Stimulated activated CD4-positive, alpha-beta T cell treated with anti-CD3 and anti-CD28 coated beads, TNF-alpha, amount 100 ng/mL, for 48 hours (primary cell): ENCODE measurements at places on chromosomes 6 and 20.

- DNase-seq: no peak
Observed at GRCh38 chr6:138370631-138371451, 6.9 kb upstream of the SMIM28 start.

GRCh38 chr6:88914180-88914579, 49.2 kb downstream of the RNGTT start:
- no peak for DNase-seq

GRCh38 chr6:157400676-157401075, 19.7 kb downstream of the ZDHHC14 start:
- DNase-seq: no peak

- DNase-seq: no peak
Observed at GRCh38 chr6:101516578-101516977, 123.1 kb downstream of the GRIK2 start.

DNA sequence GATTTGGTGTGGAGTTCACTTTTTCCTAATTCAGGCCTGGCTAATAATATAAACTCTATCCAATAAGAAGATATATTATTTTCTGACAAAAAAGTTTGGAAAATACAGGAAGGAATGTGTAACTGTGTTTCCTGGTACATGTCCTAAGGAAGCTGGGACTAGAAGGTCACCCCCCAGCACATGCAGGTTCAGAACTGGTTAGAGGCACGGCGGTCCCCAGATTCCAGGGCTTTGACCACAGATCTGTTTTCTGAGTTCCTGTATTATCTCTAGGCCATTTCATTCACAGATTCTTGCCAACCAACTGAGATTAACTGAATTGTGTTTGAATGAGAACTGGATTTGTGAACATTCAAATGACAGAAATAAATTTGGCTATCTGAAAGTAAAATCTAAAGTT, 94.5 kb downstream of the TULP4 start:
- no peak for DNase-seq

DNA sequence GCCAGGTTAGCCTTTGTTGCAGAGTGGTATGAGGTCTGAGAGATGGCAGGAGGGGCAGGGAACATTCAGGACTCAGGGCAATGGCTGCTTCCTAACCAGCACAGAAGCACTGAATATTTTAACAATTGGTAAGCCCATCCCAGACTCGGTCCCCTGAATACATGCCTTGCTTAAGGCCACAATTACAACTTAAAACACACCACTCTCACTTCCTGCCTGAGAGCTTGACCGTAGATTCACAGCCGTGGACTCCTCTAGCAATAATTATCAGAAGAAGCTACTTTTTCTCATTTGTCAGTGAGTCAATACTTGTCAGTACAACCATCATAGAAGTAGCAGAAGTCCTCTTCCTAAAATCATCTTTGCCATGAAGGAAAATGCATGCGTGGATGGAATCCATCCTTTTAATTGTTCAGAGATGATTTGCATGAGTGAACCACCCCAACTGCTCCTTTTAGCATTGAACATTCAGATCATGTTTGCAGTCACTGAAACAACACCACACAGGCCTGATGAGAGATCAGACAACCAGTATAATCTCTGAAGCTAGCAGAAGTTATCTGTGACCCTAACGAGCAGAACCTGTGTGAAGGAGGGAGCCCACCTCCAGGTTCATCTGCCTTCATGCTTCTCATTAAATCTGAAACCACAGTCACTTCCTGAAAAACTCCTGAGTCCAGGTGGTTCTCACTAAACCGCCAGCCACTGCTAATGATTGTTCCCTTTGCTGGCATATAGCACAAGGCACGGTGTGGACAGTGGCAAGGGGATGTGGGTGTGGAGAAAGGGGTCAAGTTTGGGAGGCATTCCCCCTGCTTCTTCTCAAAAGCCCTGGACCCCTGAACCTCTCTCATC, 333.9 kb upstream of the CNR1 start:
- no peak for DNase-seq

GRCh38 chr20:57872816-57873409, 163.1 kb upstream of the PMEPA1 start:
- no peak for DNase-seq

- no peak for DNase-seq
Observed at GRCh38 chr6:3305216-3305565, 46.4 kb downstream of the PSMG4 start.

DNA sequence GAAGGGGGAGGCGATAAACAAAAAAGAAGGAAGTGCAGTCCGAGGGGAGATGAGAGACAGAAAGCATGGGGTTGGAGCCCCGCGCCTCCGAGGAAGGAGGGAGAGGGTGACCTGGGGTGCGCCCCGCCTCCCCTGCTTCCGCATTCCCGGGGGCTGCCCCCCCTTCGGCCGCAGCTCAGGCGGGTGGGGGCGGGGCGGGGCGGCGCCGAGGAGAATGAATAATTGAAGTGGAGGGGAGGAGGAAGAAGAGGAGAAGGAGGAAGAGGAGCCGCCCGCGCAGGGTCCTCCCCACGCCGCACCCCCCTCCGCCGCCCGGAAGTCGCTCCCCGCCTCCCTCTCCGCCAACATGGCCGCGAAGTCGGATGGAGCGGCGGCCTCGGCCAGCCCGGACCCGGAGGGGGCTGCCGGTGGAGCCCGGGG, at the start of gene XKR7:
XKR7 (plus strand) TSS at position 322 of the 420 bp plus-strand sequence; CDS start at position 347, 25 bp downstream.
- no peak for DNase-seq

DNA sequence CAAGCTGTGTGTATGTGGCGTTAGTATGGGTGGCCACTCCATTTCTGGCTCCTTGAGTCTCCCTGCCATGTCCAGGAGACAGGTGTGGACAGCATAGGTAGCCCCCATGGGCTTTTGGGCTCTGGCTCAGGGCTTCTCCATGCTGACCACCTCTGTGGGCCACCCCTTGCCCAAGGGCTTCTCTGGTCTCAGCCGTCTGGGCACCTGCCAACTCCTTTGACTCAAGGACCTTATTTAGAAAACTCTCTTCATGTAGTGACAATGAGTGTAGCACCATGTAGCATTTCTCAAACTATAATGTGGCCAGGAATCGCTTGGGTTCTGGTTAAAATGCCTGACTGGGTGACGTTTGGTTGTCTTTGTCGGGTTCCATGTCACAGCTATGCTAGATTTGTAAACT, 5.1 kb upstream of the GTSF1L start:
- DNase-seq: no peak

- DNase-seq: no peak
Observed at GRCh38 chr20:62590309-62591121, 51.8 kb upstream of the SLCO4A1 start.

- no peak for DNase-seq
Observed at GRCh38 chr6:18328070-18328469, 59.1 kb upstream of the RNF144B start.

DNA sequence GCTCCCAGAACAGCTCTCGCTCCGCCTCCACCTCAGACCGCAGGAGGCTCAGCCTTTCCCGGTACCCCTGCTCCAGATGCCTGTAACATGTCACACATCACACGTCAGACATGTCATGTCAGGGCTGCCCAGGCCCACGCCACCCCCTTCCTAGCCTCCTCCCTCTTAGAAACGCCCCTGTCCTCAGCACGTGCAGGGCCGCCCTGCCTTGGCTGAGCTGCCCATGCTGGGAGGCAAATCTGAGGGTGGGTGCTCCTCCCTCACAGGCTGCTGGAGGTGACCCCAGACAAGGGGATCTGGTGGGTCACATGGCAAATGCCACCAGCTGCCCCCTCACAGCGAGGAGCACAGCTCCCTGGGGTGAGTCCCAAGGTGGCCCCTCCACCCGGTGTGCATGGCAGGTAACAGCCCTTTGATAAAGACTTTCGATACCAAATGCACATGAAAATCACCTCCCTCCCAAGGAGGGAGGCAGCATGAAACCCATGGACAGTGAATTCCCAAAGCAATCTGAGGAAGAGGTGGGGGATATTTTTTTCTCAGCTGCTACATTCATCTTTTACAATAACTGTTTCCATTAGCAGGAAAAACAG, 84.1 kb downstream of the GINS1 start:
- no peak for DNase-seq

DNA sequence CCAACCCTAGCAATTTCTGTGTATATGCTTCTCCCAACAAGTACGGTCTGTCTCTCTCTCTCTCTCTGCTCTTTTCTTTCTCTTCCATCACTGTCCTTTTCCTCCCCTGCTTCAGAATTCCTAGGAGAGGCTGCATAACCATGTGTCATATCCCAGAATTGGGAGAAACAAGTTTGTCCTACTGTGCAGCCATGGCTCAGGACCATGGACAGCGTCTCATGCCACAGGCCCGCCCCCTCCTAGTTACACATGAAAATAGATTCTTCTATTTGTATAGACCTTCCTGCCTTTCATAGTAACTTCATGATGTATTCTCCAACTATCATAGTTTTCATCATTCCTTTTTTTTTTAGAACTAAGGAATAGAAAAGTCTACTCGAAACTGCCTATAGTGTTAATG, 98.0 kb downstream of the FNDC1 start:
- no peak for DNase-seq

DNA sequence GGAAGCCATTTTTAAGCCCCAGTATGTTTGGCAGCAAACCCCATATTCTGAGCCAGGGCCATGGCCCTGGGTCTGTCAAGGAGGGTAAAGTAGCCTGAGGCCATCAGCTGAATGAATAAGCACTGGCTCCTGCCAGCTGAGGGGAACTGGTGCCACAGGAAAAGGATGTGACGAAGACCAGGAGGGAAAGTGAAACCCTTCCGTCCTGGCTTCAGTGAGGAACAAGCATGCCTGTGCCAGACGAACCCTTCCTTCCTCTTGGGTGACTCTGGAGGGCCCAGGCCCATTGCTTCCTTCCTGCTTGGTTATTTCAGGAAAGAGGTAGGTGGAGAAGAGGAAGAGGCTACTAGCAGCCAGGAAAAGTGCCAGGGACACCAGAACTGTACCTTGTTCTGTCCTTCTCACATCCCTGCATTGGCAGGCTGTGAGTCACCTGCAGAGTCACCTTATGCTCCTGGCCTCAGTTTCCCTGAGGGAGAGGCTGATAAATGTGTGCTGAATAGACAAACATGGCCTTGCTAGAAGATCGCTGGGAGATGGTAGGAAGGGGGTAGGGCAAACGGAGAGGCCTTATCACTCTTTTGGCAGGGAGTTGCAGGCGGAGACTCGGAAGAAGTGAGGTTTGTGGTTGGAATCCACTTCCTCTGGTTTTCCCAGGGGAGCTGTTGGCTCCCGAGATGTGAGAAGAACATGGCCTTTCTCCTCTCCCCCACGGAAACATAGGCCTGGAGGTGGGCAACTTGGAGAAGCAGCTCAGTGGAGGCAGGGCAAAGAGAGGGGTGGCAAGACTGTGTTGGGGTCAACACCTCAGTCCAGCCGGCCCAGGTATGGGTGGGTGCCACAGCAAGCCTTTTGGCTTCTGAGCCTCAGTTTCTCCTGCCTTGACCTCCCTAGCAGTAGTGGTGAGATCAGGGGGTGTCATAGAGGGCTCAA, 37.4 kb downstream of the COX4I2 start:
- DNase-seq: no peak

DNA sequence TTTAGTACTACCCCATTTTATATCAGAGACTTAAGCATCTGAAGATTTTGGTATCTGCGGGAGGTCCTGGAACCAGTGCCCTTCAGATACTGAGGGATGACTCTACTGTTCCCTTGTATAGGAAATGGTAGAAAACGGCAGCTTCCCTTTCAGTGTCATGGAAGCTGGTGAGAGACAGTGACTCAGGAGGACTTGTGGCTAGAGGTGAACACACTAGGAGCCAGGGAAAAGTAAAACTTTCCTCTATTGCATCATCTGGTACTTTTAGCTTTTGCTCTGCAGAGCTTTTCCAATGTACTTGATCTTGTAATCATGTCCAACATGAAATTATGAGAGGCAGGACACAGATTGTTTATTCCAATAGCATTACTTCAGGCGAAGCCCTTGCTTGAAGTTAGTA, 45.0 kb downstream of the RNF144B start:
- no peak for DNase-seq

- DNase-seq: no peak
Observed at GRCh38 chr6:21173031-21173430, 420.5 kb upstream of the SOX4 start.
